ENCODE measurements at places on chromosomes 6 and 20.

DNA sequence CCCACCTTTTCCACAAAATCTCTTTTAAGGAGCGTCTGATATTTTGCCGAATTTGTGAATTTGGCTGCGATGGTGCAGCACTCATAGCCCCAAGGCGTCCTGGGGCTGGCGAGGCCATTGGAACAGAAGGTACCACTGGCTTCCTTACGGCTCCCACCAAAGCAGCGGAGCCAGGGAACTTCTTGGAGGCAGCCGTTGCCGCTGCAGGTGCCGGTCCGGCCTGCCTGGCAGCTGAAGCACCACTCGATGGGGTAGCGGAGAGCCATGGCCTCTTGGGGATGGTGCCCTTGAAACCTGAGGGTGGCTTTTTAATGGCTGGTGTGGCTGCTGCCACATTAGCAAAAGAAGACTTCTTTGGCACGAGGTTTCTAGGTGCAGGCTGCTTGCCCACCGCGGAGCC is 29.8 kb downstream of the DIDO1 start:
- DNase-seq: no peak

DNA sequence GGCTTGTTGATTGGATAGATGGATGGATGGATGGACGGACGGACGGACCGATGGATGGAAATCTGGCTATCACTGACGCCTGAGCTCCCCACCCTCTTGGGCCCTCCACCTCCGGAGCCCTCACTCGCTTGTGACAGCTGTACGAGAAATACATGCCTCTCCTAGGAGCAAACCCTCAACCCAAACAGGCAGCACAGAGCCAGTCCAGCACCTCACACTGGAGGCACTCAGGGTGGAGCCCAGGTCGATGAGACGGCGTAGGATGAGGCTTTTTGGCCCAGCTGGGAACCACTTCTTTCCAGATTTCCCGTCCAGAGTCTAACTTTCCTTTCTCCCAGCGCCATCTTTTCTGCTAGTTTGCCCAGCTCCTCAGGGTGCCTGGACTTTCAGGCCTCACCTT is 2.7 kb upstream of the LY6G5C start:
- no peak for DNase-seq

GRCh38 chr6:1858196-1858595 is 248.5 kb downstream of the FOXC1 start:
- DNase-seq: no peak

DNA sequence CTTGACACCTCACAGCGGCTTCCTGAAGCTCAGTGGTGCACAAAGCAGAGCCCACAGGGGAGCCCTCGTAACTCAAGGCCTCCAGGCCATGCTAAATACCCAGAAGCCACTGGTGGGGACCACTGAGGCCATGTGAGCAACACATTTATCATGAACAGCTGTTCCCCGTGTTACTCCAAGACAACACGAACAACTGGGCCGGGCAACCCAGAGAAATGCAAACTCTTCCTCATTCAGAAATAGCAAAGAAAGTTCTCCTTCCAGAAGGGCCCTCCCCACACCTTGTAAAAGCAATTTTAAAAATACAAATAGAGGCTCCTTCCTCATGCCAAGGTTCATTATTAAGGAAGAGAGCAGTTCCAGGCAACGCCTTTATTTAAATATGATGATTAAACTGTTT is 36.3 kb upstream of the SLCO4A1 start:
- no peak for DNase-seq

DNA sequence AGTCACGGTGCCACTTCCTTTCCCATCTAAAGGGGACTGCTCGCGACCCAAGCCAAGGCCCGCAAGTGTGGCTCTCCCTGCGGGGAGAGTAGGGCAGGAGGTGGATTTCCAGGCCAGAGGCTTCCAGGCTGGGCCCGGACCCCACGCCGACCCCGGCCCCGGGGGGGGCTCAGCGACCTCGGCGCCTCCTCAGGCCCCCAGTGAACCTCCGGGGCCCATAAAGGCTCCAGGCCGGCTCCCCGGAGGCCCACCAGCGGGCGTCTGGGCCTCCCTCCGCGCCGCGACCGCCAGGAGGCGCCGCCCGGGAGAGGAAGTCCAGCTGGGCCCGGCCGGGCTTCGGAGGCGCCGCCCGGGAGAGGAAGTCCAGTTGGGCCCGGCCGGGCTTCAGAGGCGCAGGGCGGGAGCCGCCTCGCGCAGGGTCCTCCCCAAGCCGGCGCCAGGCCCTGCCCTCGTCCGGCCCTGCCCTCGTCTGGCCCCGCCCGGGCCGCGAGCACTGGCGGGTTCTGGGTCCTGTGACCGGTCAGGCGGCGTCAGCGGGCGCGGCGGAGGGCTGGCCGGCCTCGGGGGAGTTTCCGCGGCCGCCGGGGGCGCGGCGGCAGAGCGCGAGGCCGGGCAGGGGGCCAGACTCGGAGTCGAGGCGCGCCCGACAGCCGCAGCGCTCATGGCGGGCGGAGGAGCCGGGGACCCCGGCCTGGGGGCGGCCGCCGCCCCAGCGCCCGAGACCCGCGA is at the start of gene RAB32:
Gene RAB32 (plus strand): TSS at position 623 of the 729 bp plus-strand sequence. CDS start 39 bp downstream, at position 662.
- DNase-seq: no peak

GRCh38 chr20:19562426-19562825 is 195.6 kb upstream of the RIN2 start:
- no peak for DNase-seq

GRCh38 chr20:10965936-10966470 is 292.2 kb upstream of the JAG1 start:
- no peak for DNase-seq

- no peak for DNase-seq
These were observed 9.0 kb upstream of the HSP90AB1 start for GRCh38 chr6:44237813-44238433.

DNA sequence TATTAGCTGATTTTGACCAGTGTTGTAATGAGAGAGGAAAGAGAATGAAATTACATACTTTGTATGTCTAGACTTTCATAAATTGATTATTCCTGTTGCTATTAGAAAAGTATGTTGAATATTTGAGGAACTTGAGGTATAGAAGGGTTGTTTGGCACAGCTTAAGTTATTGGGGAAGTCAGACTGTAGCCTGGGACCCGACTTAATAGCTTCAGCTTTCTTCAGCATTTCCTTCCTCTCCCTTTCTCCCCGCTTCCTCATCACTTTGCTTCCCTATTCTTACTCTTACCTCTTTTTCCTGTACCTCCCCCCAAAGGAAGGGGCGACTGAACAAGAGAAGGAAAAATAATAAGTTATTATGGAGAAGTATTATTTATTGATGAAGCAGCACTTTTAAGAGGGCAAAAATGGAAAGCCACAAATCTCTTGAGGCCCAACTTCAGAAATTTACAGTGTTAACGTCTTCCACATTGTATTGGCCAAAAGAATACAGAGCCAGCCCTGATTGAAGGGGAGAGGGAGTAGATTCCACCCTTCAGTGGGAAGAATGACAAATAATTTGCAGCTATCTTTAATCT is 7.4 kb downstream of the SENP6 start:
- DNase-seq: no peak

- peak; percentile 39 for DNase-seq
These were observed 48.9 kb downstream of the ANKRD60 start for GRCh38 chr20:58179432-58180099.

GRCh38 chr20:19253316-19253715 is 40.9 kb downstream of the SLC24A3 start:
- DNase-seq: no peak

GRCh38 chr6:83430611-83431544 is at the start of gene ME1:
ME1 (minus strand) TSS chr6:83431051; CDS start chr6:83430954, 97 bp downstream.
- DNase-seq: peak; percentile 23

DNA sequence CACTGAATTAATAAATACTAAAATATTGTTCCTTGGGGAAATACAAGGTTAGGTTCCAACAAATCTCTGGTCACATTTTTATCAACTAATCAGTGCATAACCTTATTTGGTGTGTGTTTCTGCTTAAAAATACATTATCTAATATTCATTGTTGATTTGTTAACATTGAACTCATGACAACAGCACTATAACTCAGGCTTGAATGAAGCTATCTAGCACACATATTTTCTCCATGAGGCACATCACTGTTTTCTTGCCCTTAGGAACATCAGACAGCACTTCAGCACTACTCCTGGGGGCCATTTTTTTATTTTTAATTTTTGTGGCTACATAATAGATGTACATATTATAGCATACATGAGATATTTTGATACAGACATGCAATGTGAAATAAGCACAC is 277.2 kb upstream of the NT5E start:
- no peak for DNase-seq

DNA sequence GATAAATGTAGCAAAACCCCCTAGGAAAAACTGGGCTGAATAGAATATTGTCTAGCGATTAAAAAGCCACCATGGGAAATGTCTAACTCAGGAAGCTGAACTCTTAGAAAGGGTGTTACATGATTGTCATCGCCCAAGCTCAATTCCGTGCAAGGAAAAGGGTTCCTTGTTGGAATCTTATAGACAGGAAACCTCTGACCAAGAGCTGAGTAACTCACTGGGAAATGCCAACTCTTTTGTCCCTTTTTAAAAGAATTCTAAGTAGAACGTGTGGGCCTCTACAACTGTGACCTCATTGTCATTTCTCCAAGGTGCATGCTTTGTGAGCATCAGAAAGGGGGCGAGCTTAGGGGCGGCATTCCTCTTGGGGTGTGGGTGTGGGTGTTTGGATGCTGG is 88.1 kb downstream of the SYNJ2 start:
- no peak for DNase-seq

- DNase-seq: no peak
These were observed 39.3 kb downstream of the FOXA2 start for GRCh38 chr20:22545045-22545444.

GRCh38 chr6:121302882-121303281 is 31.4 kb downstream of the TBC1D32 start:
- no peak for DNase-seq

- no peak for DNase-seq
These were observed 5.2 kb downstream of the ZNFX1 start for GRCh38 chr20:49272654-49273053.

- no peak for DNase-seq
These were observed 110.6 kb downstream of the FNDC1 start for GRCh38 chr6:159279790-159280277.

DNA sequence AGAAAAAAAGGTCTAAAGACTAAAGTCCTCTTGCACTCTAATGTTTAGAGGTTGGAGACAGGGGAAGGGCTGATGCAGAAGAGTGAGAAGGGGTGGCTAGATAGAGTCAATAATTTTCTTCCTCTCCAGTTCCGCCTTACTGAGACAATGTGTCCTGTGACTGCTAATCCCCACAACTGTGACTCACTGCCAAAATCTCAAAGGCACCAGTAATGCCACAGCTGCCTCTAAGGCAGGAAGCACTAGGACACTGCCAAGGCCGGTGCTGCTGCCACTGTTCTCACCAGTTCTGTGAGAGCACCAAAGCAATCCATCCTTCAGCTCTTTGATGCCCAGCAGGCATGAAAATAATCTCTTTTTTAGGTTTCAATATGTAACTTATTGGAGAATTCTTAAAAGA is 701.9 kb upstream of the MAP3K7 start:
- no peak for DNase-seq

GRCh38 chr20:35463455-35464300 is 8.3 kb downstream of the CEP250 start:
- DNase-seq: no peak

DNA sequence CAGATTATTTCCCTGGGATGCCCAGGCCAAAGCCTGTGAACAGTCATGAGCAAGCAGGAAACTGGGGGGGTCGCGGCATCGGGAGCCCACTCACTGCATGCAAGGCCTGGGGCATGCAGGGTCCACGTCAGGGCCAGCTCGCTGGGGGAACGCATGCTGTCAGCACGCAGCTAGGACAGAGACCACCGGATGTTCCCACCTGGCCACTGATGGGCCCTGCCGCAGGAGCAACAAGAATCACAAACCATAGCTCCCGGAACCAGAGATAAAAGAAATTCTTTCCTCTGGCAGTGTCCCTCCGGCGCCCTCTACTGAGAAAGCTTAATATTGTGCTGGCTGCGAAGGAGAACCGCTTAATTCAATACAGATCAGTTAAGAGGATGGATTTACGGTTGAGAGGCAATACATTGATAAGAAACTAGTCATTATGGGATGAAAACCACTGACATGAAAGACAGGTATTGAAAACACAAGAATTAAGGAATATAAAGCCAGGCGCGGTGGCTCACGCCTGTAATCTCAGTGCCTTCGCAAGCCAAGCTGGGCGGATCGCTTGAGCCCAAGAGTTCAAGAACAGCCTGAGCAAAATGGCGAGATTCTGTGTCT is 32.6 kb downstream of the C6orf15 start:
- DNase-seq: peak; percentile 54

- DNase-seq: no peak
These were observed 626.6 kb upstream of the ADGRB3 start for GRCh38 chr6:68008445-68008844.

DNA sequence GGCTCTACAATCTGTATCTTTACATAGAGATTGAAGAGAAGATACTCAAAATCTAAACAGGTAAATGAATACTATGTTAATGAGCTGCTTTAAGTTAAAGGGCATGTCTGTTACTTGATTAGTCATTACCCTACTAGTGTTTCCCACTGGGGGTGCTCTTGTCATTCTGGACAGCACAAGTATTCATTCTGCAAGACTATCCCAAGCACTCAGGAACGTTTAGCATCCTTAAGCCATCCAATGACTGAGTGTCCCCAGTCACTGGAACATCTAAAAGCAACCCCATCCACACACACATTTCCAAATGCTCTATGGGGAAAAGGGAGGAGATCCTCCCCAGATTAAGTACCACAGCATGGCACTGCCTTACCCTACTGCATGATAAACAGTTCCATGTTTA is 25.7 kb downstream of the EZR start:
- no peak for DNase-seq

- DNase-seq: no peak
These were observed 265.7 kb downstream of the ADGRG6 start for GRCh38 chr6:142567461-142567860.

- DNase-seq: no peak
These were observed 426.0 kb upstream of the SULF2 start for GRCh38 chr20:48211238-48211637.

GRCh38 chr20:16488616-16489015 is 84.6 kb downstream of the KIF16B start:
- no peak for DNase-seq

DNA sequence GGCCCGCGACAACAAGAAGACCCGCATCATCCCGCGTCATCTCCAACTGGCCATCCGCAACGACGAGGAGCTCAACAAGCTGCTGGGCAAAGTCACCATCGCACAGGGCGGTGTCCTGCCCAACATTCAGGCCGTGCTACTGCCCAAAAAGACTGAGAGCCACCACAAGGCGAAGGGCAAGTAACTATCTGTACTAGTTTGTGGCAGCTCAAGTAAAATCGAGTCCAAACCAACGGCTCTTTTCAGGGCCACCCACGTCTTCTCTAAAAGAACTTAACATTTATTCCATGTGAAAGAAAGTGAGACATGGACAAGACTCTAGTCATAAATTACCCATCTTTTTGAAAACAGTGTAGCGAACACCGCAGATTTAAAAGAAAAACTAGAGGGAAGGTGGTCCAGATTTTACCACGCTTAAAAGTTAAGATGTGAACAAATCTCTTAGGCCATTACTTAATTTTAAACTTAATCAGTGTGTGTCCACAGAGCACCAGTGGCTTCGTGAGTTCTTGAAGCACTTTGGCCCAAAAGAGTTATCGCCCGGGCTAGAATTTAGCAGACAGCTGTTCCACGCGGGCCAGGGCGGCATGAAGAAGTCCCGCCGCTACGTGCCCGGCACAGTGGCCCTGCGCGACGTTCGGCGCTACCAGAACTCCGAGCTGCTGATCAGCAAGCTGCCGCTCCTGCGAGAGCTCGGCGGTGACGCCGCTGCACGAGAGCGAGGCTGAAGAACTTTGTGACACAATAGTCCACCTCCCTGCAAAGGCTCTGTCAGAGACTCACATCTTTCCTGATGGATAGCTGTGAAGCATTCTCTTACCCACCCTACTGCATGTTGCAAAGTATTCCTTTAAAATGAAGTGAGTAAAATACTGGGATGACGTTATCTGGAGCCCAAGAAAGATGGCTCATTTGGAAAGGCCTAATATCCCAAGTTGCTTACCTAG is 113.9 kb upstream of the PRSS16 start:
- no peak for DNase-seq
